ENCODE measurements at places on chromosomes 1 and 21. TPM values are rescaled to one million over a fixed set of nuclear protein-coding genes. Genes with fewer than 3 reads are reported as not detected.

COA7 gene
- total RNA-seq = 13.0 TPM

OLFML2B gene
- 3.1 TPM for total RNA-seq

SSBP3 gene
- 20.9 TPM for total RNA-seq

RABGGTB gene
- total RNA-seq = 77.1 TPM

HSD3B1 gene
- total RNA-seq = not detected

DYRK1A gene
- total RNA-seq = 41.7 TPM

C1orf159 gene
- total RNA-seq = 25.5 TPM

CYYR1 gene
- total RNA-seq = 6.4 TPM

SPRR4 gene
- total RNA-seq = not detected

GBP6 gene
- 0.21 TPM for total RNA-seq

GPR37L1 gene
- total RNA-seq = 0.04 TPM

C1orf87 gene
- total RNA-seq = not detected

THEMIS2 gene
- total RNA-seq = 23.4 TPM

SLFNL1 gene
- total RNA-seq = 0.41 TPM

NRAS gene
- 74.3 TPM for total RNA-seq

ITLN1 gene
- total RNA-seq = not detected

SEMA4A gene
- total RNA-seq = 3.8 TPM

C1QTNF12 gene
- 0.88 TPM for total RNA-seq

SLC45A3 gene
- 9.3 TPM for total RNA-seq

CCT3 gene
- total RNA-seq = 303 TPM

RGL1 gene
- total RNA-seq = 3.2 TPM

NBPF4 gene
- total RNA-seq = not detected

OR2M3 gene
- total RNA-seq = not detected

AK4 gene
- total RNA-seq = 15.4 TPM

CD46 gene
- 127 TPM for total RNA-seq

CNKSR1 gene
- 16.8 TPM for total RNA-seq

KRTAP21-2 gene
- total RNA-seq = not detected

ETV3L gene
- not detected for total RNA-seq

MFSD2A gene
- 5.9 TPM for total RNA-seq

DDAH1 gene
- total RNA-seq = 33.4 TPM

JAM2 gene
- total RNA-seq = 2.0 TPM

NUP210L gene
- not detected for total RNA-seq

GPATCH3 gene
- total RNA-seq = 16.2 TPM

GUCA2A gene
- total RNA-seq = not detected

OR1C1 gene
- not detected for total RNA-seq

S100B gene
- total RNA-seq = not detected

TPTE gene
- total RNA-seq = not detected

NCAM2 gene
- under 0.01 TPM for total RNA-seq
